ENCODE measurements at places on chromosomes 3 and 15.

DNA sequence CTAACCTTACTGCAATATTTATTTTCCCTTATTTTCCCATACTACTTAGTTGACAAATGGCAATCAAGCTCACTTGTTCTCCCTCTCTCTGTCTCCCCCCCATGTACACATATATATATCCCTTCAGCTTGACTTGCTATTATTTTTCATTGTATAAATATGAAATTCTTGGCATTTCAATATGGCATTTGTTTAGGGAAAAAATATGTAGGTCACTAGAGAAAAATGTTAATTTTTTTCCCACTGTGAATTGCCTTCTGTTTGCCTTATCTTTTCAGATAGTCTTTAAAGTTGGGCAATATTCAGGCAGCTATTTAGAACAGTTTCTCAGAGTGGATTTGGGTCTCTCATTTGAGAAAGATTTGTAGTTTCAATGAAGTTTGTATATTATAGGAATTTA lies 62.8 kb upstream of the UTS2B start:
- DNase-seq, result no peak

DNA sequence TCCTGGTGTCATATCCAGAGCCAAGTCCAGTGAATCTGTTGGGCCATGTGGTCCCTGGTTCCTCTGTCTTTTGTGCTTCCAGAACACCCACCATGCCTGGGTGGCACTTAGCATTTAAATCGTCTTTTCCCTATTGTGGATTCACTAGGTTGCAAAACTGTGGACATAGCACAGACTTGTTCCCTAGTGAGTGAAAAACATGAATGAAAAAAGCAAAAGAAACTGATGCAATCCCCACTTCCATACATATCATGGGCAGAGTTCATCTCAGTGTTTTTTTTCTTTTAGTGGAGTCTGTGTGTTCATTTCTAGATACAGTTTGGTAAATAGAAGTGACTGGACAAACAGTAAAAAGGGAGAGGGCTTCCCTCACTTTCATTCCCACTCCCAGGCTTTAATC lies 170.5 kb downstream of the SLCO3A1 start:
- DNase-seq, result no peak

DNA sequence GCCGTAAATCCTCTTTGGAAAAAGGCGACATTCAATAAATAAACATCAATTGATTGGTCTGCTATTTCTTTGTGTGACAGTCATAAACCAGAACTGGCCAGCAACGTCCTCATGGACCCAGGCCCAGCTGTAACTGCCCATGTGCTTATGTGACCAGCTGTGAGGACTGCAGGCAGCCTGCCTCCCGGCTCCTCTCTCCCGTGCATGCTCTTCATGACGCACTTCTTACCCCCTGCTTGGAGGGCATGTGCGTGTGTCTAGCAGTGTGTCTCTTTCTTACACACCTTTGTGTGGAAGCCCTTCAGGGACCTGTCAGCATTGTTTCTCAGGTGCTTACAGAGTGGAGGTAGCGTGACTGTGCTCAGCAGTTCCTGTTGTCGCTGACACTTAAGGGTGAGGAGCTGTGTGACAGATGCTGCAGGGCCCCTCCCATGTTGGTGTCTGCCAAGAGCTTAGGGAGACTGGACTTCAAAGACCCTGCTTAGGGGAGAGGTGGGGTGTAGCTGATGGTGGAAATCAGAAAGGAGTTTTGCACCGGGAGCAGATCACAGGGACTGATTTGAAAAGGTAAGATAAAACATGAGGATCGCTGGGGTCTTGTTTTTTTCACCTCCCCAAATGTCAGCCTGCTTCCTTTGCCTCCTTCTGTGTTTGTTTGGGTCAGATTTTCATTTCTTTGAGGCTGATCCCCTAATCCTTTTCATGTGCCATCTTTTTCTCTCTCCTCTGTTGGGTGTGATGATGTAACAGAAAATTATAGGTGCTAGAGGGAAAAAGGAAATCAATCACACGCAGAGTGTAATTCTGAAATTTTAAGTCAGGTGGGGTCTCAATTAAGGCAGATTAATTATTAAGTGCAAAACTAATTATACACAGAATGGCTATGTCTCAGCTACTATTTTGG lies 2.1 kb downstream of the PODXL2 start:
- DNase-seq, result no peak

DNA sequence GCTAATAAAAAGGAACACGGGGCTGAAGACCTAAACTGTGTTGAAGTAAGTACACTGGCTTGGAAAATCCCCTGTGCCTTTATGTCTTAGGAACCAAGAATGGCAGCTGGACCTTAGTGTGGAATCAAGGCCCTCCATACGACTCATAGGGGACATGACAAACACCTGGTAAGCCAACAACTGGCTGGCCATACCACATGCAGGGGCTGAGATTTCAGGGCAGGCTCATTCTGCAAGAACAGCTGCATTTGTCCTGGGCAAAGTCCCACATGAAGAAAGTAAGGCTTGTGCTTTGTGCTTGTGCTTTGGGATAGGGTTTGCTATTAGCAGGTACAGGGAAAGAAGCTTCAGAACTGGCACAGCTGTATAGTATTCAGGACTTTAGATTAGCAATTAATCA lies 18.0 kb downstream of the ETV5 start:
- no peak for DNase-seq

- no peak for DNase-seq
These were observed 124.9 kb downstream of the PTPRG start for GRCh38 chr3:61686228-61686648.

DNA sequence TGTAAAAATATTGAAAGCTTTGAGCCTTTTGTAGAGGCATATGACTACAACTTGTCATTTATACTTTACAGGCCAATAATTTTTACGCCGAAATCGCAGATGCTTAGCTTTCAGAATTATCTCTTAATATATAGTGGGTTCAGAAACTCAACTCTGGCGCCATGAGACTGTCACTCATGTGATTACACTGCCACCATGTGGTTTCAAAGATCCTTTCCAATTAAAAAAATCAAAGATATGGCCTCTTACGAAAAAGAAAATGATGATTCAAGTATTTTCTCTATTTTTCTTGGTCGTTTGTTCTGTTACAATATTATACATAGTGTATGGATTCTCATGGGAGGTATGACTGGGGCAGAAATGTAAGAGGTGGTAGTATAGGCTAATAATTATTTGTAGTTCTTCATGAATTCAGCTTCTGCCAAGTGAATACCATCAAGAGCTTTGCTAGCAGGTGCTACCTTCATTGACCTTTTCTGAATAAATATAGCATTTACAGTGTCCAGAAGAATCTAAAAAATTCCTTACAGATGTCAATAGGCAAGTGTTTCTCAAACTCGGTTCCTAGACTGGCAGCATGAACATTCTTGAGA lies 751.7 kb upstream of the GOLIM4 start:
- no peak for DNase-seq

- no peak for DNase-seq
These were observed 709 bp downstream of the SCAMP5 start for GRCh38 chr15:74995779-74996765.

- no peak for DNase-seq
These were observed 75.5 kb downstream of the SCN10A start for GRCh38 chr3:38740537-38740936.

- DNase-seq, result no peak
These were observed 277.7 kb upstream of the ROPN1 start for GRCh38 chr3:124269619-124270018.

GRCh38 chr3:71708476-71709105 lies 16.6 kb downstream of the EIF4E3 start:
- DNase-seq, result no peak

- no peak for DNase-seq
These were observed 28.7 kb downstream of the SST start for GRCh38 chr3:187641320-187642016.

DNA sequence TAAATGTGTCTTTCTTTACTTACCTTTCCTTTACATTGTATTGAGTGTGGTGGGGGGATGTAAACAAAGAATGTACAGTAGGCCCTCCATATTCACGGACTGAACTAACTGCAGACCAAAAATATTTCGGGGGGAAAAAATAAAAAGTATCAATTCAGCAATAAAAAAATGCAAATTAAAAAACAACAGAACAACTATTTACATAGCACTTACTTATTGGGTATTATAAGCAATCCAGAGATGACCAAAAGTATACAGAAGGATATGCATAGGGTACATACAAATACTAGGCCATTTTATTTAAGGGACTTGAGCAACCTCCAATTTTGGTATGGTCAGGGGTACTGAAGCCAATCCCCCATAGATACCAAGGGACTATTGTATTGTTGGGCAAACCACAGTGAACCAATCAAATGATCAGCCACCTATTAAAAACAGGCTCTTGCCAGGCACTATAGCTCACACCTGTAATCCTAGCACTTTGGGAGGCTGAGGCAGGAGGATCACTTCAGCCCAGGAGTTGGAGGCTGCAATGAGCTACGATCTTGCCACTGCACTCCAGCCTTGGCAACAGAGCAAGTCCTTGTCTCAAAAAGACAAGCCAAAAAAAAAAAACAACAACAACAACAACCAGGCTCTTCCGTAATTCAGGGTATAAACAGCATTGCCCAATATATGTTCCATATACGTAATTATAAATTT lies 1.8 kb downstream of the VPS13C start:
- DNase-seq, result no peak

GRCh38 chr3:162141272-162141791 lies 644.7 kb downstream of the OTOL1 start:
- no peak for DNase-seq

- DNase-seq, result no peak
These were observed 507 bp upstream of the GOLIM4 start for GRCh38 chr3:168096210-168096652.

DNA sequence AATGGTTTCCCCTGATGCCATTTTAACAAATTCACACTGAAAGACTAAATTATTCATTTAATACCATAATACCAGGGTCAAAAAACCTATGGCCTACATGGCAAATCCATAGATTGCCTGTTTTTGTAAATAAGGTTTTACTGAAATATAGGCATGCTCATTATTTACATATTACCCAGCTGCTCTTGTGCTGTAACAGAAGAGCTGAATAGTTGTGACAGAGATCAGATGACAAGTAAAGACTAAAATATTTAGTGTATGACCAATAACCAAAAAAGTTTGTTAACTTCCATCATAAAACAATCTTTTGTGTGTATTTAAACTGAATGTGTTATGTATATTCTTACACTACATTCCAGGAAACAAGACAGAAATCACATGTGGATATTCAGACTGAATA lies 60.2 kb downstream of the DENND4A start:
- DNase-seq, result no peak

DNA sequence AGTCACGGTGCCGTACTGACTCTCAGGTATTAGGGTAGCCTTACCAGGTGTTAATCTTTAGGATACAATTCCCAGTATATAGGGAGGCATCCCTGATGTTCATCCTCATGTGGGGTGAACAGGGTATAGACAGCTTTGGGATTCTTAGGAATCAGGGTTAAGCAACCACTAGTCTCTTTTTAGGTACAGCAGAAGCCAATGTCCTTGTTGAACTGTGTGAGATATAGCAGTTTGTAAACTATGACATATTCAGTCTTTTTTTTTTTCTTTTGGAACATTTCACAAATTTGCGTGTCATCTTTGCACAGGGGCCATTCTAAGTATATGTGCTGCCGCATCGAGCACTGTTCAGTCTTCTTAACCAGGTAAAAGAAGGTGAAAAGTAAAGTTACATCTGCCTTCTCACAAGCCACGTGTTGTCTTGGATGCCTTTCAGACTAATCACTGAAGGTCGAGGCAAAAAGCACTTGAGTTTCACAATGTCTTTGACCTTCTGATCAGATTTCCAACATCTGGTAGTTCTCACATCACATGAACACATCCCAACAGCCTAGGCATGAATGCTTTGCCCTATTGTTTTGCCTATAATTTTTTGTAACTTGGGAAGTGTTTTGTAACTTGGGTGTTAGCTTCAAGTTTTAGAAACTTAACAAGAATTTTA lies 17.2 kb downstream of the TSEN2 start:
- no peak for DNase-seq

- no peak for DNase-seq
These were observed 117.9 kb downstream of the LRRC28 start for GRCh38 chr15:99369196-99369595.

GRCh38 chr3:14206548-14207177 lies 28.0 kb downstream of the LSM3 start:
- no peak for DNase-seq

DNA sequence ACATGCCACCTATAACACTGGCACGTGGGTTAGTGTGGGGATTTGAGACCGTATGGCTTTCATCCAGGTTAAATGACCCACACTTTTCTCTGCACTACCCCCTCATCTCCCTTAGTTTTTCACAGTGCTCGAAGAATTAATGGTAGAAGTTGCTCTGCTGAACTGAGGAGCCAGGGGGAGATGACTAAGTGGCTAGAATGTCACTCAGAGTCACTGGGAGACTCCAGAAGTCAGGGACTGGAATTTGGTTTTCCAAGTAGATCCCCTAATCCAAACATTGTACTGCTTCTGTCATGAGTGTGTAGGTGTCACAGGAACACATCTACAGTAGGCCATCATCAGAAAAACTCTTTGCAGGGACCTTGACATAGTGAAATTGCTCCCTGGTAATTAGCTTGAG lies 181.0 kb upstream of the RASGRP1 start:
- no peak for DNase-seq

GRCh38 chr3:18946524-18946923 lies 201.8 kb upstream of the KCNH8 start:
- DNase-seq, result no peak

DNA sequence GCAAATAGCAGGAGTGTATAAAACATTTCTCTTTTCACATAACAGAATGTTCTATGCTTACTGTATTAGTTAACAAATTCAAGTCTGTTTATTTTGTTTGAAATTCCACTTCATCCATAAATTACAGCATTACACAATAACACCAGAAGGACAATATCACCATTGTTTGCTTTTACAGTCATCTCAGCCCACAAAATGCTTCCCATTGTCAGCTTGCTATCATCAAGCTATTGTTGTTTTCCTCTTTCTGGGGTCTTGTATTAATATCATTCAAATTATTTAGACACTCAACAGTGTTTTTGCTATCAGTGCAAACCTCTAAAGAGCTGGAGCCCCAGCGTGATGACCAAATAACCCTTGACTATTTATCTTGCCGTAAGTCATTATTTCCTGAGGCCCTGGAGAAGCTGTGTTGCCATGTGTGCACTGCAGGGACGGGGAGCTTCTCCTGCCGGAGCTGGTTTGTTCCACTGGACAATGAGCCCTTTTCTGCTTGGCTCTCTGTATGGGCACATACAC lies 1.1 kb downstream of the SAMMSON start:
- DNase-seq, result no peak

DNA sequence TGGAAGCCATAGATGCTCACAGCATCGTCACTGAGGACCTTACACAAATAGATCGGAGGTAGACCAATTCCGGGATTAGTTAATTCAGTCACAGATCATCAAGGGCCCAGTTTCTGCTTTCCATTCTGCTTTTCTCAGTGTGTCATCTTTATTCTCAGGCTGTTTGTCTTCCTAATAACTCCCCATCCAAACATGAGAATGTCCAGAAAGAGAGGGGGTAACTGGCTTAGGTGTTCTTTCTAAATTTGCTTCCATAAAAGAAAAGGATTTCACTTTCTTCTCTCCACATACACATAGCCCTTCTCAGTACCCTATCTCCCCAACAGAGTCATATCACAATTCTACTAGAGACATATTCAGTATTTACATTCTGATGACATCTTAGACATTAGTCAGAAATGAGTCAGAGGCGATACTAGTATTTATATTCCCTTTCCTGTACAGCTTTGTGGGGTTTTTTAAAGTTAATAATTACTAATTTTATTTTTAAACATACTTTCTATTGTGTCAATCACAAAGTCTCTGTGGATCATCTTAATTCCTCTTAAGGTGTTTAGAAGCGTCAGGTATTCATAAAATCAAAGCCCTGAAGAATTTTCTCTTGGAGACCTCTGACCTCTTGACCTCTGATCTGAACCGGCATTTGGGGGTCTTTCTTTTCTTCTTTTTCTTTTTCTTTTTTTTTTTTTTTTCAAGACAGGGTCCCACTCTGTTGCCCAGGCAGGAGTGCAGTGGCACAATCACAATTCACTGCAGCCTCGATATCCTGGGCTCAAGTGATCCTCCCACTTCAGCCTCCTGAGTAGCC lies 24.3 kb upstream of the IL12A start:
- no peak for DNase-seq
